Aortic smooth muscle cell (primary cell): ENCODE measurements at places on chromosomes 6 and 20. TPM values are rescaled to one million over a fixed set of nuclear protein-coding genes. Genes with fewer than 3 reads are reported as not detected.

The ANKRD66 gene
- total RNA-seq = not detected in 2 replicates

The DNAH8 gene
- under 0.01 TPM in 2 replicates for total RNA-seq

The SDHAF4 gene
- total RNA-seq = 4.9 and 6.1 TPM in 2 replicates

The BPIFB1 gene
- not detected in 2 replicates for total RNA-seq

The LTA gene
- not detected in 2 replicates for total RNA-seq

The VSX1 gene
- total RNA-seq = not detected in 2 replicates

The GPSM3 gene
- 0.92 and 1.1 TPM in 2 replicates for total RNA-seq

The SPATA25 gene
- 1.4 and 1.5 TPM in 2 replicates for total RNA-seq

The NFATC2 gene
- 0.26 and 0.37 TPM in 2 replicates for total RNA-seq
